ENCODE measurements at places on chromosomes 16 and 17. TPM values are rescaled to one million over a fixed set of nuclear protein-coding genes. Genes with fewer than 3 reads are reported as not detected.

DNA sequence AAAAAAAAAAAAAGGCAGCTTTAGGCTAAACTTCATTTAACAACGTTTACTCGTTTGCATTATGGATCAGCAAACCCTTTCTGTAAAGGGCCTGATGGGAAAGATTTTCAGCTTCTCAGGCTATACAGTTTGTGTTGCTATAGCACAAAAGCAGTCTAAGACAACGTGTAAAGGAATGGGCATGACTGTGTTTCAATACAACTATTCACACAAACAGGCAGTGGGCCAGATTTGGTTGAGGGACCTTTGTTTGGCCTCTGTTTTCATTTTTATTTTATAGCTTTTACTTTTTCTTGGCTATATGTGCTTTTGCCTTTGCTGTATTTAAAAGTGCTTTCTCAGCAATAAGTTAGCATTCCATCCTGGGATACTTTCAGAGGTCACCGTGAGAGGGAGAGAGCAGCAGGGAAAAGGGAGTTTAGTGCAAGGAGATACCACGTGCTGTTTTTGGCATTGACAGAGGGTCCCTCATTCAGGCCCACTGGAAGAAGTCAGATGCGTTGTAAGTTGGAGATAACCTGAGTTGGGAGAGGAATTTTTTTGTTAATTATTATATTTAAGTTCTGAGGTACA lies 335.6 kb downstream of the UTP18 start:
- H3K36me3 ChIP-seq = no peaks in the 10 kb centered on the region
- no peaks in the 10 kb centered on the region for H3K4me1 ChIP-seq
- no peak overlapping the region for H3K27ac ChIP-seq

DNA sequence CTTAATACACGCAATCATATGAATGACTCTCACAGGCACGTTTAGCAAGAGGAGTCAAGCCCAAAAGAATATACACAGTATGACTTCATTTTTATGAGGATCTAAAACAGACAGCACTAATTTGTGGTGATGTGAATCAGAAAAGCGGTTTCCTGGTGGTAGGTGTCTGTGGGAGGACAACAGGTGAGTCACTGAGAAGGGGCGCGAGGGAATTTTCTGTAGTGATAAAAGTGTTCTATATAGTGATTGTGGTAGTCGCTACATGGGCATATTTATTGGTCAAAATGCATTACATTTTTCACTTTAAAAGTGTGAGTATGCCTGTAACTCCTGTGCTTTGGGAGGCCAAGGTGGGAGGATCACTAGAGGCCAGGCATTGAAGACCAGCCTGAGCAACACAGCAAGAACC lies 7.6 kb upstream of the TNRC6A start:
- no peak overlapping the region for H3K27ac ChIP-seq
- H3K27me3 ChIP-seq = no peaks in the 10 kb centered on the region
- no peaks in the 10 kb centered on the region for H3K36me3 ChIP-seq

GRCh38 chr17:34219405-34219804 lies 35.7 kb upstream of the CCL2 start:
- H3K27ac ChIP-seq = no peak overlapping the region
- H3K27me3 ChIP-seq = peaks cover 10% of the 10 kb centered on the region
- DNase-seq = no peak
- no peaks in the 10 kb centered on the region for H3K4me1 ChIP-seq

GRCh38 chr16:3977376-3977775 lies 96.9 kb upstream of the CREBBP start:
- no peak for DNase-seq
- no peak overlapping the region for H3K4me3 ChIP-seq
- no peak overlapping the region for H3K27ac ChIP-seq
- H3K4me1 ChIP-seq = peaks cover 16% of the 10 kb centered on the region
- H3K27me3 ChIP-seq = no peaks in the 10 kb centered on the region

DNA sequence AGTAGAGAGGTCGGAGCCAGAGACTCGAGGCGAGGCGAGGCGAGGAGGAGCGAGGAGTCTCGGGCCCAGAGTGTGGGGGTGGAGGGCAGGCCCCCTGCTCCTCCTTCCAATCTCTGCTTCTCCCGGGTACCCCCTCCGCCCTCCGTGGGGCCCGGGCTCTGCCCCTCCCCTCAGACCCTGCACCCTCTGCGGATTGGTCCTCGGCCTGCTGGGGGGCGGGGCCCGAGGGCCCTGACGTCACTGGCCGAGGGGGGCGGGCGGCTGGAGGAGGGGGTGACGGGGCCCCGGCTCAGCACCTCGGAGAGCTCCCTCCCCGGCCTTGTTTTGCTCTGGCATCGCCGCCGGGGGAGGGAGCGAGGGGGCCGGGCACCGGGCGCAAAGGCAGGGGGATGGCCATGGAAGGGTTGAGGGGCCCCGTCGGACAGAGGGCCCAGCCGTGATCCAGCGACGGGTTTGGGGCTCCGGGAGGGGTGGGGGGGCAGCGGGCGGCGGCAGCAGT lies at the start of gene RUNDC3A:
Gene RUNDC3A (plus strand): TSS at position 282 of the 499 bp plus-strand sequence. CDS start 232 bp downstream, outside the sequence.
- no peaks in the 10 kb centered on the region for H3K36me3 ChIP-seq
- DNase-seq = no peak
- H3K27me3 ChIP-seq = peaks cover 21% of the 10 kb centered on the region
- H3K4me1 ChIP-seq = peaks cover 7% of the 10 kb centered on the region
- no peak within 1 kb of the TSS for H3K27ac ChIP-seq
- peak within 1 kb of the TSS; percentile 61 for H3K4me3 ChIP-seq

DNA sequence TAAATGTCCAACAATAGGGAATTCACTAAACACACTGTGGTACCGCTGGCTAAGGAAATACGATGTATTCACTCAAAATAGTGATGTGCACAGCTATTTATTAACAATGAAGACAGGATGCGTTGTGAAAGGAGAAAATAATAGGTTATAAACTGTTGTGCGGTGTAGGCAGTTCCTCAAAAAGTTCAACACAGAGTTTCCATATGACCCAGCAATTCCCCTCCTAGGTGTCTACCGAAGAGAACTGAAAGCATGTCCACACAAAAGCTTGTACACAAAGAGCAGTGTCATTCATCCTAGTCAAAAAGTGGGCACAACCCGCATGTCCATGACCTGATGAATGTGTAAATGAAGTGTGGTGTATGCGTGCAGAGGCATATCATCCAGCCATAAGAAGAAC lies 1.2 kb upstream of the CES1 start:
- no peak overlapping the region for H3K27ac ChIP-seq
- H3K36me3 ChIP-seq = no peaks in the 10 kb centered on the region
- H3K4me1 ChIP-seq = no peaks in the 10 kb centered on the region
- no peak for DNase-seq
- peaks cover 15% of the 10 kb centered on the region for H3K27me3 ChIP-seq
- no peak overlapping the region for H3K4me3 ChIP-seq

DNA sequence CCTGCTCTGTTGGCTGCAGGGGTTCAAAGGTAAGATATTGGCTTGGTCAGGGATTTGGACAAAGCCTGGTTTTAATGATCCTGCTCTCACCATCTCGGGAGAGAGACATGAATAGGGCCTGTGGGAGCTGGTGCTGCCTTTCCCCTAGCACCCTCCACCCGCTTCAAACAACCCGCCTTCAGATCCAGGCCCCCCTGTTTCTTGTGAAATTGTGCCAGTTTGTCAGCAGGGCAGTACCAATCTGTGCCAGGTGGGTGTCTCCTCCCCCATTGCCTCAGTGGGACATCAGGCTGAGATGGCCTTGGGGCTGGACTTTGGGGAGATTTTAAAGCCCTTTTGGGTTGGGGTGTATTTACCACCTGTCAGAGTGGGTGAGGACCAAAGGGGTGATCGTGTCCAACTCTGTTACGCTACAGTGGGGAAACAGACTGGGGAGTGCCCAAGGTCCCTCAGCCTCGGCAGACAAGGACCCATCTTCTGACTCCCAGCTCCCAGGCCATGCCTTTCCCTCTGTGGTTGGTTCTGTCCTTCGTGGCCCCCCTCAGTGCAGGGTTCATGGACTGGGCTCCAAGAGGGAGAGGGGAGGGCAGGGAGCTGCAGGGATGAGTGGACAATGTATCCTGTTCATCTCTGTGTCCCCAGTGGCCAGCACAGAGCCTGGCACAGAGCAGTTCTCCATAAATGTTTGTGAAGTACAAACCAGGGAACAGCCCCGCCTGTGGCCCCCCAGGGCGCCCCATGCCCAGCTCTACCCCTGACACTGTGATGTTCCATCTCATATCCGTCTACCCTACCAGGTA lies 3.3 kb downstream of the ARHGAP23 start:
- peaks cover 64% of the 10 kb centered on the region for H3K4me1 ChIP-seq
- H3K36me3 ChIP-seq = peaks cover 2% of the 10 kb centered on the region
- no peak overlapping the region for H3K4me3 ChIP-seq
- H3K27me3 ChIP-seq = no peaks in the 10 kb centered on the region
- peak overlapping the region; percentile 32 for H3K27ac ChIP-seq

The DCUN1D3 gene
- total RNA-seq = 46.0 TPM

The ARHGAP27 gene
- total RNA-seq = 2.0 TPM

The ADORA2B gene
- total RNA-seq = 4.6 TPM

The PHOSPHO1 gene
- not detected for total RNA-seq

All from chondrocyte (in vitro differentiated cells).